ENCODE measurements at places on chromosomes 1 and 21.
A peak's percentile ranks its signal among the peaks of the same experiment; 100 is the strongest.

GRCh38 chr1:7980984-7981383, 19.5 kb downstream of the PARK7 start:
- DNase-seq: no peak

DNA sequence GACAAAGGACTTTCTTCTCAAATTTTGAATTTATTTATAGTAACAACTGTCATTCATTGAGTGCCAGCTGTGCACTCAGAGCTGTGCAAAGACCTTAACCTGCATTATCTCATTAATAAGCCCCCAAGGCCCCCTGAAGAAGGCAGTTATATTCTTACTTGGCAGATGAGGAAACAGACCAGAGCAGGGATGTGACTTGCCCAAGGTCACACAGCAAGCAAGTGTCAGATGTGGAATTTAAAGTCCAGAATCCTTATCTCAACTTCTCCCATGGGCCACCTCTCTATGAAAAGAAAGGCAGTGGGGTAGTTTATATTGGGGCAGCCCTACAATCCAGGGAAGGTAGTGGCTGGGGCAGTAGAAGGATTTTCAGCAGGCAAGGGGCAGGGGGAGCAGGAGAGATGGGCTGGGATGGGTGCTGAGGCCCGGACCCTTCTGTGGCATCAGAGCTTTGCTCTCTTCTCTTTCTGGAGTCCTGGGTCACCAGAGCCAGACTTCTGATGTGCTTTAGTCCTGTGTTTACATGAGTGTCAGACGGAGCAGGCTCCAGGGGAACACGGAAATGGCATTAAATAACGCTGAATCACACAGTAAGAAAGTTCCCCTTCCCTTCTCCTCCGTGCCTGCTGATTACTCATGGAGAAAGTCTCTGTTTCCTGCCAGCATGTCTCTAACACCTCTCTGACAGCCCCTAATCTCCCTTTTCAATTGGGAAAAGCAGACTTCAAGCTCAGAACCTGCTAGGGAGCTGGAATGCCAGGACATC, 39.5 kb downstream of the EPHB2 start:
- DNase-seq: peak; percentile 98

DNA sequence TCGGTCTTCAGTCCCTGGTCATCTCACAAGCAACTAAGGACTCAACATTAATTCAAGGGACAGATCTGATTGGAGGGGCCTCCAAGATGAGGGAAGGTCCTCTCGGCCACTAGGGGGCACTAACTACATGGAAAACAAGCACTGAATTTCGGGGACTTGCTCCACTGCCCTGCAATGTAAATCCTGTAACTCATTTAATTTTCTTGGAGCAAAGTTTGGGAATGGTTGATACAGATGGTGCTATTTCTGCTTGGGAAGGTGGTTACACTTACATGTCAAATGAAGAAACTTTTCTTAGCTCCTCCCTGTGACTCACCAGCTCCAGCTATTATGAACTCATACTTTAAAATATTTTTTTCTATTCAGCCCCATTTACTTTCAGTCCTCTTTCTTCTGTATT, 97.4 kb upstream of the KCNJ15 start:
- DNase-seq: peak; percentile 72

DNA sequence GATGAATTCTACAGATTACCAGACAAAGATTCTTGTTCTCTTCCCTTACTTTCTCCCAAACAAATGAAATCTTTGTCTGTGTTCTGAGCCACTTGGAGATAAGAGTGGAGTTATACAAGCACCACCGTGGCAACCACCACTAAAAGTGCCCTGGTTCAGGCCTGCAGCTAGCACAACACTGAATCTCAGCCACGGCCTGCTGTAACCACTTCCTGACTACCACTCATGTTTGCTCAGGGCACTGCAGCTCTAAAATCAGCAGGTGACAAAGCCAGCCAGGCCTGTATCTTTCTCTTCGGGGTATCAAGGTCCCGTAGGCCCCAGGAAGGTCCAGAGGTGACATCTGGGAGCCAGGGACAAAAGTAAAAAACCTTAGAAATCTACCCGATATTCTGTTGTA, 3.2 kb upstream of the OR2T6 start:
- DNase-seq: no peak

DNA sequence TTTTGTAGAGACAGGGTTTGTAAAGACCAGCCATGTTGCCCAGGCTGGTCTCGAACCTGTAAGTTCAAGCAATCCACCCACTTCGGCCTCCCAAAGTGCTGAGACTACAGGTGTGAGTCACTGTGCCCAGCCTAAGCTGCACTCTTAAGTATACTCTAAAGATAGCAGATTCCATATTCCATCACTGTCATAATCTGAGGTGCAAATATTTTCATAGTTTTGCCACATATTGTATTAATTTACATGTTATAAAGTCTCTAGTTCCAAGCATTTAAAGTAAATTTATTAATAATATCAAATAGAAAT, 121.3 kb downstream of the HFM1 start:
- no peak for DNase-seq

DNA sequence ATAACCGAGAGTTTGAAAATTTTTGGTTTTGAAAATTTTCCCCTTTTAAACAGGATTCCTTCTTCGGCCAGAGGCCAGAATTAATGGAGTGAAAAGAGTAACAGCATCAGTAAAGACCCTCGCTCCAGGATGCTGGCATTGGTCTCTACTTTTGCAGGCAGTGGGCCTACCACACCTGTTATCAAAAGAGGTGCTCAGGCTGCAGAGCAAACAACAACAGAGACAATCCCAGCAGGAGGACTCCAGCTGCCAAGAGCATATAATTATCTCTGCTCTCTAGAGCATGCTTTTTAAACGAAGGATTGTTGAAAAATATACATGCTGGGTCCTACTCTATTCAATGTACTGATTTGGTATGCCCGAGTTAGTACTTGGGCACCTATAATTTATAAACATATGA, 1048.5 kb downstream of the PLA2G4A start:
- no peak for DNase-seq

DNA sequence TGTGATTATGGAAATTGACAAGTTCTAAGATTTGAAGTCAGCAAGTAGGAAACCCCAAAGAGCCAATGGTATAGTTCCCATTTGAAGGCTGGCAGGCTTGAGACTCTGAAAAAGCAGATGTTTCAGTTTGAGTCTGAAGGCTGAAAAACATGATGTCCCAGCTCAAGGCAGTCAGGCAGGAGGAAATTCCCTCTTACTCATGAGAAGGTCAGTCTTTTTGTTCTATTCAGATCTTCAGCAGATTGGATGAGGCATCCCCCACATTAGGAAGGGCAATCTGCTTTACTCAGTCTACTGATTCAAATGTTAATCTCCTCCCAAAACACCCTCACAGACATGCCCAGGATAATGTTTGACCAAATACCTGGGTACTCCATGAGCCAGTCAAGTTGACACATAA, 372.5 kb upstream of the ST6GALNAC5 start:
- DNase-seq: peak; percentile 80

DNA sequence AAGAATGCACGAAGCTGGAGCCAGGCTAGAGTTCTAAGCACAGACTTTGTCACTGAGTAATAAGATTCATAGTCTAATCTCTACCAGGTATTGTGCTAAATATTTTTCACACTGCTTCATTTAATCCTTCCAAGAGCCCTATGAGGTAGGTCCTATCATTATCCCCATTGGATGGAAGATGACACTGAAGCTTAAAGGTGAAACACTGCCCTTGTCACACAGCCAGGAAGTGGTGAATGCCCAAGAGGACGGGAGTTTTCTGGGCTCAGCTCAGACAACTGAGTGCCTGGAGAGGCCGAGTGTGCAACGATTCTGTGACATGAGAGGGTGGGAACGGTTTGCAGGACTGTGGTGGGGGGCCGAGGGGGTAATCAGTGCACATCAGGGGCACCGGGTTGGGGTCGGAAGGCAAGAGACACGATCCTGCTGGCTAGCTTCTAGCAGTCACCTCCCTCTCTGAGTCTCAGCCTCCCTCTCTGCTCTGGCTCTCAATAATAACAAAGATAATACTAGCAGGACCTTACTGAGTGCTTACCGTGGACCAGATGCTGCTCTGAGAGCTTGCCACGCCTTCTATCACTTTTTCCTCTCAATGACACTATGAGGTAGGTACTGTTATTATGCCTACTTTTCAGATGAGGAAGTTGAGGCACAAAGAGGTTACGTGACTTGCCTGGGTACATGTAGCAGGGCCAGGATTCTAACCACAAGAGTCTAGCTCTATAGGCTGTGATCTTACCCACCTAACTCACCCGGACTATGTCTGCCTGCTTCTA, 12.4 kb downstream of the KCNQ4 start:
- DNase-seq: no peak

- DNase-seq: no peak
Measured at GRCh38 chr1:62247391-62248168, 52.9 kb downstream of the L1TD1 start.

DNA sequence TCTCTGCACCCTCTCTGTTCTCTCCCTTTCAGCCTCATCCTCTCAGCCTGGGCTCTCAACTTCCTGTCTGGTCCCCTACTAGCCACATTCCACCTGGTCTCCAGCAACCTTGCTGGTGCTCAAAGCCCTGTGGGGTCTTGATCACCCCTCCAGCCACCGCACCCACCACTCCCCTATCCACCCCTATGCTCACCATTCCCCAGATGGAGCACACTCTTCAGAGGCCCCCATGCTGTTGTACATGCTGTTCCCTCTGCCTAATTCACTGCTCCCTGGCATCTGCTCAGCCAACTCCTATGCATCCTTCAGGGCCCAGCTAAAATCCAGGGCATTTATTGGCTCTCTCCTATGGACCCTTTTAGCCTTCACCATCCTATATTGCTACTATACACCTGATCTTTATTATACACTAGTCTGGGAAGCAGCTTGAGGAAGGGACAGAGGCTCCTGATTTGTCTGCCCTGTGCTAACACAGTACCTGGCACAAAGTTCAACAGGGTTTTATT, 81.0 kb downstream of the GLIS1 start:
- DNase-seq: no peak

- no peak for DNase-seq
Measured at GRCh38 chr1:53051676-53052075, 10.3 kb upstream of the PODN start.

GRCh38 chr1:182515556-182515955, 65.6 kb downstream of the RGSL1 start:
- DNase-seq: no peak

DNA sequence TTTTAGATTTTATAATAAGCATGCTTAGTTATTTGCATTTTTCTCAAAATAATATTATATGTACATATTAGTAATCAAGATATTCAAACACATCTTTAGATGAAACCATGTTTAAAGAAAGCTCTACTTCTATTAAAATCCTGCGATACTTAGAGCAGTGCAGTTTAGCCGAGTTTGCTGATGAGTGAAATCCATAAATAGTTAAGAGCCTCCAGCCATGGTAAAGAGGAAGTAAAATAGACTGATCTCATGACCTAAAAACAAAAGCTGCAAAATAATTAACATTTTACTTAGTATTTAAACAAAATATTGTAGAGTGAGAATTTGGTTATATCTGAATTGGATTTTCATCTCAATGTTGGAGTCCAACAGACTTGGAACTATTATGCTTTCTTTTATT, 147.4 kb upstream of the NRIP1 start:
- no peak for DNase-seq

DNA sequence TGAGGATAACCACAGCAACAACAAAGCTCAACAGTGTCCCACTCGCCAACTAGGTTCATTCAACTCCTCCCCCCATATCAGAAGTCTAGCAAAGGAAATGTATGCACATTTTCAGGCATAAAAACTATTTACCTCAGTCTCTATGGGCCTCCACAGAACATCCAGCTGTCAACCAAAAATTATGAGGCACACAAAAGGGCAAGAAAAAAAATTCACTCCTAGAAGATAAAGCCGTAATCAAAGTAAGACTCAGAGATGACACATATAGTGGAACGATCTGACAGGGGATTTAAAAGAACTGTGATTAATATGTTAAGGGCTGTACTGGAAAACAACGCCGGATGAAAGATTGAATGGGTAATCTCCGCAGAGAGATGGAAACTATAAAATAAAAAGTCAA, 158.7 kb downstream of the NTPCR start:
- no peak for DNase-seq

DNA sequence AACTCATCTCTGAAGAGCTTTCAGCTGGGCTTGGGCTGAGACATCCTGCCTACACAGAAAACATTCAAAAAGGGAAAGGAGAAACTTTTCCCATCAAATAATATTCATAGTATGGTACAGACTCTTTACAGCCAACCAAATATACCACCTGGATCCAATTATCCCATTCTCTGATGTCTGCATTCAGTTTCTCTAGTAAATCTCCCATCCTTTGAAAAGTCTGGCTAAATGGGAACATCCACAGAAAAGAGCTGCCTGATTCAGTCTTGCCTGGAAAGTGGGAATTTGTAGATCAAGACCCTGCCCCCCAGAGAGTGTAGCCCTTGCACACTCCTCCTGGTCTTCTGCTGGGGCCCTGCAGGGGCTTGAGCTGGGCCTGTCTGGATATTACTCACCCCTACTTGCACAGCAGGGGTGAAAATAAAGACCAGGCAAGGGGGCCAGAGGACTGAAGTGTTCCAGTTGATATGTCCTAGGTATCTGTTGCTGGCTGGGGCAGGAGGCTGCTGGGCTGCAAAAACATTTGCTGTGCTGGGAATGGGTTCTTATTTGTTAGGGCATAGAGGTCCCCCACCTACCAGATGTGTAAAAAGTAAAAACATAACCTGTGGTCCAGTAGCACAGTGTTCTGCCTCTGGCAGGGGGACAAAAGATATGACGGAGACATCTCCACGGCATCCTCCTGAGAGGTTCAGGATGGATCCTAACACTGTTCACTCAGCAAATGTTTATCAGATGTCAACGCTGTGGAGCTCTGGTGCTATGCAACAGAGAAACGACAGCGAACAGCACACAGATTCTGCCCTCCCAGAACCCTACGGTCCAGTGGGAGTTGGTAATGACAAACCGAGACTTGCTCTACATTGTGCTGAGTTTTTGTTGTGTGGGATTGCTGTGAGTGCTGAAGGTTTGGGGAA, 140.3 kb downstream of the PLXNA2 start:
- no peak for DNase-seq

DNA sequence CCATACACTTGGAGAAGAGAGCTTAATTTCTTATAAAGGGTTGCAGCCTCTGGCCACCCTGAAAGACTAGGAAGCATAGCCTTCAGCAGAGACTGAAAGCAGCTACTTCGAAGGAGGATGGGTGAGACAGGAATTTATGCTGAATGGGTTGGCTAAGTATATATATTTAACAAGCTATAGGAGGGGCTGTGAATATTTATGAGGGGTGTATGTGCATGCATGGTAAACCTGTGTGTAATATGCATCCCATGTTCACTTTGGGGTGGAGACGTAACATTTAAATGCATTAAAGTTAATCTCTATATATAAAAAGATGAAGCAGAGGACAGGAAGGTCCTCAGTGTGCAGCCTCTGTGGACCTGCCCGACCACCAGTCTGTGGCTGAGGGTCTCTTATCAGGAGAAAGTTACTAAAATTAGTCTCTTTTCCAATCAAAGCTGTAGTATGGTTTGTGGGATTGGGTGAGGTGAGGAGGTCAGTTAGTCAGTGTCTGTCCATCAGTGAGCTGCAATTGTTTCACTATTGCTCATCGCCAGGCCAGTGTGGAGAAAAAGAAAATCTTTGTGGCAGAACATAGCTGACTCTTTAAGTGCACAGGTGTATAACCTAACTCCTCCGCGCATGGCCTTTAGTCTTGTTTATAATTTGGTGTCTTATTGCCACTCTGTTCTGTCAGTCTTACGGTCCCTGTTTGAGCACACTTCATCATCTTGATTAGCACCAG, 35.4 kb upstream of the DSCAM start:
- peak; percentile 13 for DNase-seq

All from kidney tubule cell (primary cell).